Chondrocyte (in vitro differentiated cells): ENCODE measurements at places on chromosomes 2 and 18. TPM values are rescaled to one million over a fixed set of nuclear protein-coding genes. Genes with fewer than 3 reads are reported as not detected.

The UGT1A4 gene
- total RNA-seq = not detected in 3 replicates

The SPP2 gene
- not detected in 3 replicates for total RNA-seq

The RNF149 gene
- total RNA-seq = 26.2 to 28.3 TPM (median 26.8 TPM) in 3 replicates

The HTR2B gene
- 0.69 to 0.85 TPM in 2 of 3 replicates, not detected in the other for total RNA-seq

The EPAS1 gene
- 14.5 to 126 TPM (median 122 TPM) in 3 replicates for total RNA-seq

The POTEI gene
- total RNA-seq = 0.07 to 1.2 TPM (median 1.0 TPM) in 3 replicates

The EDAR gene
- not detected in 3 replicates for total RNA-seq

The LHCGR gene
- total RNA-seq = not detected in 3 replicates

The HES6 gene
- total RNA-seq = 16.2 to 33.3 TPM (median 16.5 TPM) in 3 replicates

The PID1 gene
- total RNA-seq = 0.95 to 1.8 TPM (median 1.8 TPM) in 3 replicates

The APCDD1 gene
- 9.5 to 41.3 TPM (median 13.1 TPM) in 3 replicates for total RNA-seq

The TCF23 gene
- not detected in 3 replicates for total RNA-seq

The KCNS3 gene
- 0.37 to 0.41 TPM in 2 of 3 replicates, not detected in the other for total RNA-seq

The HOXD11 gene
- not detected in 3 replicates for total RNA-seq

The OXER1 gene
- 0.31 to 1.8 TPM (median 1.7 TPM) in 3 replicates for total RNA-seq

The TSGA10 gene
- 2.3 to 4.0 TPM (median 3.3 TPM) in 3 replicates for total RNA-seq

DNA sequence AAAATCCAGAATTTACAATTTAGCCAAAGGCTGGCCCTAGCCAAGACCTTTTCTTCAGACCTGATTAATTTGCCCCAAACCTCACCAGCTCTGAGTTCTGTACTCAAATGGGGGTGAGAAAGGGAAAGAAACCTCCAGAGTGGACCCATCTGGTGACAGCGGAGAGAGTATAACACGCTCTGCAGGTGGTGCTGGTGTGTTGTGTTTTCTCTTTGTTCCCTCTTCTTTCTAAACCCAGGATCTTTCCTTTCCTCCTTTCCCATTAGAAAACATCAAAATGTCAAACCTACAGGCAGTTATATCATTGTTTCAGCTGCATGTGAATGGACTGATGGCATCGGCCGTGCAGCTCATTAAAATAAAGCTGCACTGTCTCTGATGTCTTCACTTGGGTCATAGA is 253.2 kb upstream of the SP5 start:
- no peak for DNase-seq
- H3K4me3 ChIP-seq = no peak overlapping the region
- no peak overlapping the region for H3K27ac ChIP-seq
- peaks cover 7% of the 10 kb centered on the region for H3K4me1 ChIP-seq
- peaks cover 4% of the 10 kb centered on the region for H3K27me3 ChIP-seq

- no peaks in the 10 kb centered on the region for H3K4me1 ChIP-seq
- DNase-seq = no peak
- H3K4me3 ChIP-seq = no peak overlapping the region
- peaks cover 14% of the 10 kb centered on the region for H3K27me3 ChIP-seq
- no peaks in the 10 kb centered on the region for H3K36me3 ChIP-seq
These were observed 309.5 kb downstream of the SATB2 start for GRCh38 chr2:199148076-199148845.

DNA sequence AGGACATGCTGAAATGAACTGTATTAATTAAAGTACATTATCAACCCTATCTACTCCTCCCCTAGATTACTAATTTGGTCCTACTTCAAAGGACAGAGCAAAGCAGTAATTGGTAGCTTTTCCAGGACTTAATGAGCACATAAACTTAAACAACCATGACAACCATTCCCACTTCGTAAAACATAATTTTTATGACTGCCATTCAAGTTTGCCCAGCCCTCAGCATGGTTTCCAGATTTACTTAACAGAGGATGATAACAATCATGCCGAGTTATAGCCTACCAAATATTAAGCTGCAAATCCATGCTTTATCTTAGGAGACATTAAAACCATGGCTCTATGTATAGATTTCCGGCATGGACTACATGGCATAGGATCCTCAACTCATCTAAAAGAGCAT is 401.1 kb upstream of the CHAC2 start:
- no peaks in the 10 kb centered on the region for H3K4me1 ChIP-seq
- H3K27ac ChIP-seq = no peak overlapping the region
- peaks cover 2% of the 10 kb centered on the region for H3K27me3 ChIP-seq

DNA sequence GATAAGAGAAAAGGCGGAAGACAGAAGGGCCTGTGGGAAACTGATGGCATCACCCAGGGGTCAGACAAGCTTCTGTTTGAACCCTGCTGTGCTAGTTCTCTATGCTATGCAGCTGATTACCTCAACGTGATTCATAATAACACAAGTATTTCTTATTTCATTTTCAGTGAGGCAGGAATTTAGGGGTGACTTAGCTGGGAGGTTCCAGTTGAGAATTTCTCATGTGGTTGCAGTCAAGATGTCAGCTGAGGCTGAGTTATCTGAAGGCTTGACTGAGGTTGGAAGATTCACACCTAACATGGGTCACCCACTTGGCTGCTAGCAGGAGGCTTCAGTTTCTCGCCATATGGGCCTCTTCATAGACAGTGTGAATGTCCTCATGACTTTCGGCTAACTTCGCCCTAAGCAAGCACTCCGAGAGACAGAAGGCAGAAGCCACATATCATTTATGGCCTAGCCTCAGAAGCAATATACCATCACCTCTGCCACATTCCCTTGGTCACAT is 34.0 kb upstream of the TMEM131 start:
- DNase-seq = no peak
- H3K27me3 ChIP-seq = peaks cover 35% of the 10 kb centered on the region
- H3K27ac ChIP-seq = no peak overlapping the region
- H3K36me3 ChIP-seq = no peaks in the 10 kb centered on the region

GRCh38 chr2:206984206-206984605 is 44.9 kb downstream of the CPO start:
- no peaks in the 10 kb centered on the region for H3K36me3 ChIP-seq
- H3K27ac ChIP-seq = no peak overlapping the region
- H3K27me3 ChIP-seq = no peaks in the 10 kb centered on the region
- DNase-seq = no peak

- no peak overlapping the region for H3K27ac ChIP-seq
- no peak overlapping the region for H3K4me3 ChIP-seq
- H3K36me3 ChIP-seq = peaks cover 3% of the 10 kb centered on the region
These were observed 47.2 kb downstream of the EML6 start for GRCh38 chr2:54770676-54771075.

GRCh38 chr2:133416146-133416545 is 152.1 kb downstream of the NCKAP5 start:
- no peak for DNase-seq
- peaks cover 3% of the 10 kb centered on the region for H3K27me3 ChIP-seq
- peaks cover 8% of the 10 kb centered on the region for H3K4me1 ChIP-seq

DNA sequence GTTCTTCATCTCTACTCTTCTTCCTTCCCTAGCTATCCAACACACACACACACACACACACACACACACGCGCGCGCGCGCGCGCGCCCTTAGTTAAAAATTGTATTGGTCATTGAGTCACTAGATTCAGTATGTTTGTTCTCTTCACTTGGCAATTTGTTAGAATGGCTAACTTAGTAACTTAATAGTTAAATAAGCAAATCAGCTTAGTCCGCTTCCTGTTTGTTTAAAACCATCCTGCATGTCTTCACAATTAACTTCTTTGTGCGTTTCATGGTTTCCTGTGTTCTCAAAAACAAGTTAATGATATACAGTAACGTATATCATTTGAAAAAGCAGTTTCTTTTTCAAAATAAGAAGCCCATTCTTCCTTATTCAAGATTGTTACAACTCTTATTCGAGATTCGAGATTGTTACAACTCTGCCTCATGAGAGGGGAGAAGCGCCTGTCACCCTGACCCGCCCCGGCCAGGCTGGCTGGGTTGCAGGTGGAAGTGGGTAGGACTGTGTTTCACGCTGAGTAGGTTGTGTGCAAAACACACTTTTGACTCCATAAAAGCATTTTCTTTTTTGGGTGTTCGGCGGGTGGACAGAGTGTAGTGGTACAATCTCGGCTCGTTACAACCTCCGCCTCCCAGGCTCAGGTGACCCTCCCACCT is 9.5 kb upstream of the CNNM3 start:
- no peaks in the 10 kb centered on the region for H3K27me3 ChIP-seq
- DNase-seq = peak; percentile 66
- no peak overlapping the region for H3K27ac ChIP-seq
- H3K4me3 ChIP-seq = no peak overlapping the region
- H3K4me1 ChIP-seq = no peaks in the 10 kb centered on the region

DNA sequence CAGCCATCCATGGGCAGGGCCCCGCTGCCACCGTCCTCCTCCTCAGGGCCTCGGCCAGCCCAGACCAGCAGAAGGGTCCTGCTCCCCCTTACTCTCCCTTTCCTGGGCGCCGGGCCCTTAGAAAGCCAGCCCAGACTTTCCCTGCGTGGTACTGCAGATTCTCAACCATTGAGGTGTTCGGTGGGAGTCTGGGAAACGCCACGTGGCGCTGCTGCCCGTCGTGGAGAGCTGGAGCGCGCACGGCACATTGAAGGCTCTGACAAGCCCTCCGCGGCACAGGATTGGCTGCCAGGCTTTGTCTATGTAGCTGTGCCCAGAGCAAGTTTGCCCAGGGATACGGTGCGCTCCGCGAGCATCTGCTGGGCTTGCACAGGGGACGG is 10.4 kb upstream of the KLHL30 start:
- H3K27ac ChIP-seq = no peak overlapping the region
- no peaks in the 10 kb centered on the region for H3K4me1 ChIP-seq
- H3K27me3 ChIP-seq = no peaks in the 10 kb centered on the region
- DNase-seq = peak; percentile 77
- no peak overlapping the region for H3K4me3 ChIP-seq

- no peaks in the 10 kb centered on the region for H3K4me1 ChIP-seq
- no peak overlapping the region for H3K27ac ChIP-seq
- H3K36me3 ChIP-seq = no peaks in the 10 kb centered on the region
- H3K4me3 ChIP-seq = no peak overlapping the region
- DNase-seq = no peak
- H3K27me3 ChIP-seq = peaks cover 15% of the 10 kb centered on the region
These were observed 106.4 kb upstream of the CCDC85A start for GRCh38 chr2:56077359-56077915.

- H3K27ac ChIP-seq = no peak overlapping the region
- H3K27me3 ChIP-seq = peaks cover 69% of the 10 kb centered on the region
- no peak overlapping the region for H3K4me3 ChIP-seq
- peaks cover 5% of the 10 kb centered on the region for H3K4me1 ChIP-seq
- peaks cover 3% of the 10 kb centered on the region for H3K36me3 ChIP-seq
These were observed 5.5 kb downstream of the VSNL1 start for GRCh38 chr2:17545680-17546613.

- no peak for DNase-seq
- H3K36me3 ChIP-seq = no peaks in the 10 kb centered on the region
- H3K27me3 ChIP-seq = no peaks in the 10 kb centered on the region
- no peak overlapping the region for H3K4me3 ChIP-seq
- peaks cover 31% of the 10 kb centered on the region for H3K4me1 ChIP-seq
These were observed 3.6 kb downstream of the SH2D6 start for GRCh38 chr2:85422072-85422457.

GRCh38 chr2:205086662-205087061 is 541.4 kb downstream of the PARD3B start:
- no peaks in the 10 kb centered on the region for H3K4me1 ChIP-seq
- no peaks in the 10 kb centered on the region for H3K27me3 ChIP-seq
- no peak overlapping the region for H3K4me3 ChIP-seq

- peaks cover 3% of the 10 kb centered on the region for H3K27me3 ChIP-seq
- peaks cover 48% of the 10 kb centered on the region for H3K4me1 ChIP-seq
- DNase-seq = no peak
- no peaks in the 10 kb centered on the region for H3K36me3 ChIP-seq
These were observed 156.2 kb downstream of the DDX1 start for GRCh38 chr2:15747603-15748471.

- peak overlapping the region; percentile 75 for H3K27ac ChIP-seq
- no peaks in the 10 kb centered on the region for H3K36me3 ChIP-seq
- H3K4me3 ChIP-seq = peak overlapping the region; percentile 41
- DNase-seq = no peak
- H3K4me1 ChIP-seq = peaks cover 16% of the 10 kb centered on the region
- H3K27me3 ChIP-seq = no peaks in the 10 kb centered on the region
These were observed 209.0 kb downstream of the PRKCE start for GRCh38 chr2:45860136-45861121.

GRCh38 chr2:164976301-164976700 is 21.0 kb upstream of the SLC38A11 start:
- no peak overlapping the region for H3K27ac ChIP-seq
- DNase-seq = no peak
- no peak overlapping the region for H3K4me3 ChIP-seq
- no peaks in the 10 kb centered on the region for H3K27me3 ChIP-seq
- H3K4me1 ChIP-seq = peaks cover 27% of the 10 kb centered on the region

DNA sequence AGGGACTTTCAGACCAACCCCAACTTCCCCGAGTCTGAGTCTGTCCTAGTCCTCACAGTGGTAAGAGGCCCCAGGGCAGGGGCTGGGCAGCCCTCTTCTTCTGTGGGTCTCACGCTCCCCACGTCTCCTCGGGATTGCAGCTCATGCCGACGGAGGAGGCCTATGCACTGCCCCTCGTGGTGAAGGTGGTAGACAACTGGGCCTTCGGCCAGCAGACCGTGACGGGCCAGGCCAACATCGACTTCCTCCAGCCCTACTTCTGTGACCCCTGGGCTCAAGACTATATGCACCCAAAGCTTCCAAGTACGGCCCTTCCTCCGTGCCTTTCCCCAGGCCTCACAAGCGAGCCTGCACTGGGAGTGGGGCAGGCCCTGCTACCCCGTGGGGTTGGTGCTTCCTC is 44.3 kb downstream of the LMAN2L start:
- no peaks in the 10 kb centered on the region for H3K36me3 ChIP-seq
- H3K4me1 ChIP-seq = no peaks in the 10 kb centered on the region
- no peak overlapping the region for H3K27ac ChIP-seq

DNA sequence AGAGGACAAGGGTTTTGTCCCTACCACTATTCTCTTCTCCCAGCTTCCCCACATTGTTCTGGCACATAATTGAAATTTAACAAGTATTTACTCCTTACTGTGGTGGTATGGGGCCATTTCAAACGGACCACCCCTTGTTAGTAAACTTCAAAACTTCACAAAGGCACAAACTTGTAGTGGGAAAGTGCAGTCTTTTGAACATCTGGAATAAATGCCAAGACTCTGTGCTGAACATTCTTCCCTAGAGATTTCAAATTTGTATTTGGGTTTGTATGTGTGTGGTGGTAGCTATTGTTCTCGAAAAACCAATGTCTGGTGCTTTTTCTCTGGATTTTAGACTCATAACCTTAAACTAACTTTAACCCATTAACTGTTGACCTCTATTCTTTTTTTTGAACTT is 151.6 kb downstream of the NRP2 start:
- no peaks in the 10 kb centered on the region for H3K4me1 ChIP-seq
- no peak overlapping the region for H3K4me3 ChIP-seq
- DNase-seq = no peak
- peaks cover 2% of the 10 kb centered on the region for H3K36me3 ChIP-seq

- peaks cover 6% of the 10 kb centered on the region for H3K36me3 ChIP-seq
- no peaks in the 10 kb centered on the region for H3K27me3 ChIP-seq
- H3K4me3 ChIP-seq = no peak overlapping the region
- no peak for DNase-seq
- H3K27ac ChIP-seq = peak overlapping the region; percentile 78
These were observed 115.3 kb upstream of the ITGB6 start for GRCh38 chr2:160315337-160315736.

DNA sequence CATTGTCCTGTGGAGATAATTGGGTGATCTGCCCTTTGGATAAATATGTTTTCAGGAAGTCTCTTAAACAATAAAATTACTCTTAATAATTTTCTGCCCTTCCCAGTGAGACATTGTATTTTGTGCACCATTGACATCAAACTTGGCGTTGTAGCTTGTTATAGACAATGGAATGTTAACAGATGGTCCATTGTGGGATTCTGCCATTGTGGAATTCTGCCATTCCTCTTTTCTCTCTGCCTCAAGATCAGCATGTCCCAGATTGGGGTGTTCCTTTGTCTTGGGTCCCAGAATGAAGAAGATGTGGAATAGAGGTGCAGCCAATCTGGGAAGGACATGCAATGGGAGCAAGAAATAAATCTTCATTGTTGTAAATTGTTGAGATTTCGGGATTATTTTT is 15.1 kb upstream of the LDAH start:
- H3K4me1 ChIP-seq = no peaks in the 10 kb centered on the region
- H3K27ac ChIP-seq = no peak overlapping the region
- no peak for DNase-seq
- no peaks in the 10 kb centered on the region for H3K36me3 ChIP-seq
- peaks cover 57% of the 10 kb centered on the region for H3K27me3 ChIP-seq
